Stimulated activated CD4-positive, alpha-beta T cell treated with anti-CD3 and anti-CD28 coated beads, Interleukin-15, amount 100 ng/mL, for 1 hour (primary cell): ENCODE measurements at places on chromosomes 12 and 14.

DNA sequence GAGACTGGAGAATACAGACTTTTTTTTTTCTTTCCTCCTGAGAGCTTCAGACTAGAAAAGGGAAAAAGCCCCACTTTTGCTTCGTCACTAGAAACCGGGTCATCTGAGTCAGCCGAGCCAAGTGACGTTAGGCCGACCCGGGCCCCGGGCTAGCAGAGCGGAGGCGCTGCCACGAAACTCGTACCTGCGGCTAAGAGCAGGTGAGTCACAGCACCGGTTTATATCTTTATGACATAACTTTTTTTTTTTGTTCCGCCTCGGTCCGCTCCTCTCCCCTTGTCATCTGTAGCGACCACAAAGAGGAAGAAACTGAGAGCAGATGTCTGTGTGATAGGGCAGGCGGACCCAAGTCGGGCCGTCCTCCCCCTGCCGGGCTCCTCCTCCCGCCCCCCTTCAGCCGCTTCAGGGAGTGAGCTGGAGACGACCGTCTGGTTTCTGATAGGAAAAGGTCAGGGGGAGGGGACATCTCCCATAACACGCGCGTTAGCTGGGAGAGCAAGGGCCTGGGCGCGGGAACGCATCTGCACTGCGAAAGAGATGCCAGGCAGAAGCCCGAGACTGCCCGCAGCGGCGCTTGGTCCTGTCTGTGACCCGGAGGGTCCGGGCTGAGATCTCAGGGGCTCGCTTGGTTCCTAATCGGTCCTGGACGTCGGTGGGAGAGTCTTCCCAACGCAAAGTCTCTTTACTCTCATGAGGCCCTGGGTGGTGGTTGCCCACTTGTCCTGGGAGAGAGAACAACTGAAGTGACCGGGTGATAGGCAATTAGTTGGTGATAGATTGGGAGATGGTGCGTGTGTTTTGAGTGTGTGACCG lies 586 bp downstream of the TTC6 start:
- no peak for DNase-seq

- no peak for DNase-seq
These were observed 57.5 kb upstream of the C14orf180 start for GRCh38 chr14:104521816-104522745.

GRCh38 chr14:51119411-51120051 lies 24.6 kb upstream of the TRIM9 start:
- no peak for DNase-seq

GRCh38 chr12:15323480-15323879 lies 1.2 kb downstream of the PTPRO start:
- no peak for DNase-seq

DNA sequence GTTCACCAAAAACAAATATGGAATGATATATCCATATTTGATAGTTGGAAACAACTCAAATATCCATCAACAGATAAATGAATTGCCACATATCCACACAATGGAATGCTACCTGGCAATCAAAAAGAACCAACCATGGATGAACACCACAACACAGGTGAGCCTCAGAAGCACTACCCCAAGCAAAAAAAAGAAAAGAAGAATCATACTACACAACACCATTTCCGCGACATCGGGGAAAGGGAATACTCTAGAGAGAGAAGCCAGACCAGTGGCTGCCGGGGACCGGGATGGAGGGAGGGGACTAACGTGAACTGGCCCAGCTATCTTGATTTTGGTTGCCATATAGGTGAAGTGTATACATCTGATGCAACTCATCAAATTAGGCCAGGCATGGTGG lies 41.4 kb downstream of the SCARB1 start:
- DNase-seq = no peak

DNA sequence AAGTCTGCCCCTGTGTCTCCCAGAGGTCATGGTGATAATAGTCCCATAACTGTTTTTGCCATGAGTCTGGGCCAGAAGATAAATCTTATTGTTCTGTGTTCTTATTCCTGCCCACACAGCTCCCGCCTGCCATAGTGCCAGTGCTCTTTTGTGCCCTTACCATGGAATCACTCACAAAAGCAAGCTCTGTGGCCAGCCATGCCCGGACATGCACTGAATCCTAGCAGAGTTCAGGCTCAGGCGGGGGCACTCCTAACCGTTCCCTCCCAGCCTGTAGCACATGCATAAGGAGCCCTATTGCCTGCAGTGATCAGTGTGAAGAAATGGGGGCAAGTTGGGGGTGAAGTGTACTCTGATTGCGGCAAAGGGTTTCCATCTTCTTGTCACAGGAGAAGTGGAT lies 33.3 kb downstream of the DHRS2 start:
- no peak for DNase-seq

DNA sequence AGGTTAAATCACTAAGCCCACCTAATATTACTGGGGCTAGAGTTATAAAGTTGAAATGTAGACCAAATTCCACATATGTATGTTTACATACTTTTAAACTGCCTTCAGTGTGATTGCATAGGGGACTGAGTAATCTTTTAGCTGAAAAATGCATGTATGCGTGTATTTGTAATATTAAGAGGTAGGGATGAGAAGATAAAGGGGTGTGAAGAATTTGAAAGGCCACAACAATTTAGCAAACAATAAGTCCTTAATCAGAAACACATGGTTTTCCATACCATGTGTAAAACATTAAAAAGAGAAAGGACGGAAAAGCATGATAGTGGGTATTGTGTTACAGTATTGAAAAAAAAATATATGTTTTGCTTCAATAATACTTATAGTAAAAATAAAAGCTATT lies 919.9 kb upstream of the FLRT2 start:
- DNase-seq = no peak

GRCh38 chr12:68158432-68158831 lies 1.1 kb downstream of the IFNG start:
- DNase-seq = no peak

DNA sequence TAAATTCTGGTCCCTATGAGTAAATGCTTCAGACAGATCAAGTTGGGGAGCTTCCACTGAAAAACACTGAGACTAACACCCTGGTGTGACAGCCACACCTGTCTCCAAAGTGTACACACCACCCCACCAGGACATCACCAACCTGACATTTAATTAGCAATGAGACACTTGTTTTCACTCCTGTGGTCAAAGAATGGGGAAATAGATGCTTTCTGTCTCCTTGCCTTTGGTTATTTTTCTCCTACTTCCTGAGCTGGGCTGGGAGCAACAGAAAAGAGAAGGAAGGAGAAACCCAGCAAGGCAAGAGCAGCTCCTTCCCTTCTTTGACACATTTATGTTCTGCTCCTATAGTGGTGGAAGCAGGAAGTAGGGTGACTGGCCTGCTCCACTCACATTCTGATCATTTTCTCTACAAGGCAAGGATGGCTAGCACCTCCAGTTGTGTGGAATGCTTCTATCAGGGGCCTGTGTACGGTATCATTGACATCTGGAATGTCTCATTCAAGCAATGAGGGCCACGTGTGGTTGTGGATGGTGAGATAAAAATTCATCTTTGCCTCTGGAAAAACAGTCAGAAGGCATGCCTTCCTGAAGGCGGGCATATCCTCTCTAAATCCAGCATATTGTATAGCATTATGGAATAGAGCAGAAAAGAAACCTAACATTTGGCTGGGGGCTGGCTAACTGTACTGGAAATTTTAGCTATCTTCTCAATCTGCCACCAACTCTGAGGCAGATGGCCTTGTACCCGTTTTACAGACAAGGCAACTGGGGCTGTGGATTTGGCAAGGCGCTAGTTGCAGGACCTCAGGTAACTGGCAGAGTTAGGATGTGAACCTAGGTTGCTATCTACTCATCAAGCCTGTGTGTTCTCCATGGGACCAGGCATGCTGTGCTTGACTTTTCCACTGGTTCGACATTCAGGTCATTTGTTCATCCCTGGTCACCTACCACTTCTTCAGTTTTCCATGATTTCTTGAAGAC lies 24.8 kb upstream of the LGALS3 start:
- DNase-seq = no peak

GRCh38 chr12:114858388-114859146 lies 174.6 kb upstream of the TBX3 start:
- DNase-seq = no peak

DNA sequence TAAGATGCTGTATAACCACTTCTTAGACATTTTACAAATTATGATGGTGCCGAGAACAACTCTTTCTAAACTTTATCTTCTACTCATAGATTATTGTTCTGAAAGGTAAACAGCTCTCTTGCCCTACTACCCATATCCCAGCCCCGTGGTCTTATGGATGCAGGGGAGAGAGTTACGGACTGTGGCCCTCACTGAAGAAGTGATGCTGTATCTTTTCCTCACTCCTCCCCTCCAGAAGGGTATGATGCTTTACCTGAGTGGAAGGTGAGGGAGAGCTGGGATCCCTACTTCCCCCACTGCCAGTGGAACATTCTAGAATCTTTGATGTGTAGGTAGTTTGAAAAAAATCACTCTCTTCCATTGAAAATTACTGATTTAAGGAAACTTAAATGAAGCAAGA lies 3.5 kb downstream of the TSHR start:
- DNase-seq = no peak

GRCh38 chr12:120249875-120250795 lies 15.4 kb downstream of the PXN start:
- no peak for DNase-seq

DNA sequence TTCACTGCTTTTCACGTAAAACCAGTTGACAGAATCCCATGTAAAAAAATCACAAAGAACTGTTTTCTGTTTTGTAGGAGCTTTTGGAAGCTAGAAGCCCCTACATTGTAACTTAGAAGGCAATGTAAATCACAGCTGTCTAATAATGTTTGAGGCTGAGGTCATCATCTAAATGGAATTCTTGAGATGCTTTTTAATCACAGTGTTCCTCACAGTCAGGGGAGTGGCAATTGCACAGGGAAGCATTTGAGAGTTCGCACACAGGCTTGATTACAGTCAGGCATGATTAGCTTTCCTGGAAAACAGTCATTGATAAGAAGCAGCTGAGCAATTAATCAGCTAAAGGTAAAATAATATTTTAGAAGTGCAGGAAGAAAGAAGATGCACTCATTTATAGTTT lies 2.9 kb downstream of the SLC17A8 start:
- DNase-seq = no peak

GRCh38 chr14:75833326-75834020 lies 148.3 kb downstream of the TGFB3 start:
- DNase-seq = no peak

DNA sequence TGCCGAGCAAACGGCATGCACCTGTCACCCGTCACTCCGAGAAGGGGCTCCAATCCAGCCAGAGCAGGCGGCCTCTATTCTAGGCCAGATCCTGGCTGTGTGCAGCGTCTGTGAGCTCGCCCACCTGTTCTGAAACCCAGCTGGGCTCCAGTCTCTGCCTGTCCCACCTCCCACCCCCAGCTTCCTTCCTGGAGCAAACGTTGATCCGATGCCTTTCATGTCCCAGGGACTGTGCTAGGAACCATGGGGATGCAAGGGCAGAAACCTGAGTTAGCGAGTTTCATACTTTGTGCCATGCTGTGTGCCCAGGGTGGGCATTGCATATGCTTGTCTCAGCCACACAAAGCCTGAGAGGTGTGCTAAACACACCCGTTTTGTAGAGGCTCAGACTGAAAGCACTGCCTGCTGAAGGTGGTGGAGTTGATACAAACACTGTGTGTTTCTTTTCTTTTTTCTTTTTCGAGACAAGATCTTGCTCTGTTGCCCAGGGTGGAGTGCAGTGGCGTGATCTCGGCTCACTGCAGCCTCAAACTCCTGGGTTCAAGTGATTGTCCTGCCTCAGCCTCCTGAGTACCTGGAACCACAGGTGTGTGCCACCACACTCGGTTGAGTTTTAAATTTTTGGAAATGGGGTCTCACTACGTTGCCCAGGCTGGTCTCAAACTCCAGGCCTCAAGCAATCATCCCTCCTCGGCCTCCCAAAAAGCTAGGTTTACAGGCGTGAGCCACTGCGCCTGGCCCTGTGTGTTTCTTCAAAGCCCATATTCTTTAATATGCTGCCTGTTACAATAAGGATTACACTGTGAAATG lies 84.1 kb upstream of the MED13L start:
- DNase-seq = no peak

DNA sequence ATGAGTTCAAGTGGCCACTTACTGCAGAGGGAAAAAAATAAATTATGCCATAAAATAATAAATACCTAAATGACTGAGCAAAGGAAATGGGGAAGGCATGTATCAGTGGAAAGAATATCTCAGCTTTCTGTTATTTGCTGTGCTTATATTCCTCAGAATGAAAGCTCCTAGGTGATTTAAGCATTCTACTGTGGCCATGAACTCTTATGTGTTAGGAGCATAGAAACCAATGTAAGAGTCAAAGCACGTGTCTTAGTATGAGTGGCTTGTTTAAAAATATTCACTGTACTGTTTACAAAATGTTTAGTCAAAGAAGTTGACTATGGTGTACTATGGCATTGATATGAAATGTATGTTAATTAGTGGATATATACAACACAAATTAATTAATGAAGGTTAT lies 59.0 kb upstream of the RTL1 start:
- DNase-seq = no peak

- no peak for DNase-seq
These were observed 539.7 kb downstream of the SNAPC1 start for GRCh38 chr14:62301911-62302310.

GRCh38 chr12:46187023-46187422 lies 81.8 kb downstream of the SLC38A1 start:
- DNase-seq = no peak

- DNase-seq = no peak
These were observed 8.9 kb downstream of the MSRB3 start for GRCh38 chr12:65287426-65287825.

GRCh38 chr14:32764131-32764530 lies 174.5 kb upstream of the NPAS3 start:
- DNase-seq = no peak

DNA sequence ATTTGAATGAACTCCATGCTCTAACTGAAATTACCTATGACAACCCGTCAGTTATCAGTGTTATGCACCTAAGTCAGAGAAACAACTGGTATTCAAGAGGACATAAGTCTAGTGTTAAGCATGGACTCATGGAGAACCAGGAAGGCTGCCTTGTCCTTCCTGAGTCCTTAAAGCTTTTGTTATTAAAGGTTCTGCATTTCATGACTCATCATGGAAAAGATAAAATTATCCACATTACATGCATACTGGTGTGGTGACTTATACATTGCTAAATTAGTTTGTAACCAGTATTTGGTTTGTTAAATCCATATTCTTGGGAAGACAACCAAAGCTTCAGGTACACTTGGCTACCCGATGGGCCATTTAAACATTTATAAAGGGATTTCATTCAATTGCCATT lies 6.5 kb upstream of the OR4E1 start:
- no peak for DNase-seq

DNA sequence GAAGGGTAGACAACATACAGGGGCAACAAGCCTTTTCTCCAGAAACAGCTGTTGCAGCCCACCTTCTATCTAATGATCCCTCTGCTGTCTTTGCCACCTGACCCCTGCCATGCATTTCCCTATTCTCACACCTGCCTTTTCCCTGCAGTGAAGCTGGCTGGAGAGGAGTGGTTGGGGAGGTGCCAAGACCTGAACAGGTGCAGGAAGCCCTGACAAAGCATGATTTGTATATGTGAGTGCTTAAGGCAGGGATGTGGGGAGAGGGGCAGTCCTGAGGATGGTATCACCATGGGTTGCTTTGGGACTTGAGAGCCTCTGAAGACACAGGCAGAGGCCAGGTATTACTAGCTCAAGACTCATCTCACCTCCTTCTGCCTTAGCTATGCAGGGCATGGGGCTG lies 2.9 kb upstream of the PFDN5 start:
- DNase-seq = no peak
